ENCODE measurements at places on chromosomes 1 and 21.

DNA sequence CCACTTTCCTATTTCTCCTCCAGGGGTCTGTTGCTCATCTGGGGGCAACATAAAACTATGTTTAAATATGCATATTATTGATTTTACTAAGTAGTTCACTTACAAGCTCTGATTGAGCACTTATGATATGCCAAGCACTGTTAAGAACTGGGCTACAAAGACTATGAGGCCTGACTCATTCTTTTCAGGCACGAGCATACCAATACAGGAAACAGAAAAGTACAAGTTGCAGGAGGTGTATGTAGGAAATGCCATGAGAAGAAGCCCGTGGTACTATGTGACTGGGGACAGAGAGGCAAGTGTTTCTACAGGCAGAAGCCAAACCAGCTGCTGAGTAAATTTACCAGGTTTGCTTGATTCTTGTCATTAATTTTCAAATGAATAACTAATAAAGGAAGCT, 120.4 kb upstream of the PTGFR start:
- no peaks in the 10 kb centered on the region for H3K36me3 ChIP-seq
- no peak overlapping the region for H3K4me3 ChIP-seq
- no peak for DNase-seq
- peaks cover 5% of the 10 kb centered on the region for H3K27me3 ChIP-seq
- H3K27ac ChIP-seq: peak overlapping the region; percentile 12

DNA sequence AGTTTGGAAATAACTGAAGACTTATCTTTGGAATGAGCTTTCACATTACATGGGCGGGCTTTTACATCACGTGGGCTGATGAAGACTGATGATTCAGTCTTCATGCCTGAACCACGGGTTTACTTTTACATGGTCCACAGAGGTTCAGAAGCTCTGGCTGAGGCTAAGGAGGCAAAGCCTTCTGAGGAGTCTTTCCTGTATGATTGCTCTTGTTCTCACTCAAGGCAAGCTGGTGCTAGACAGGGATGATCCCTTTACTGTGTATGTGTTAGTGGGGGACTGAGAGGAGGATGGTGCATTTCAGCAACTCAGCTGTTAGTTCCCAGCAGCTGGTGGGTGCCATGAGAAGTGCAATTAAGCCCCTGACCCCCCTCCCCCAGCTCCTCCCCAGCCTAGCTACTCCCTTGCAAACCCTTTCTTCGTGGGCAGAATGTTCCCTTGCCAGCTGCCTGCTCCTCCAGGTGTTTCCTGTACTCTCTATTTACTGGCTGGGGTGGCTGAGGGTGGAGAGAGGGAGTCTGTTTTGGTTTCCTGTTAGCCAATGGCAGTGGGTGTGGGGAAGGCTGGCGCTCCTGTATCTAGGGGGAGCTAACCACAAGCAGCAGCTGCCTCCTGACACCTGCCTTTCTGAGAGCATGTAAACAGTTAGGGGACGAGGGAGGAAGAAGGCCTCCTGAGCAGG, 15.4 kb downstream of the BTG2 start:
- H3K4me3 ChIP-seq: no peak overlapping the region
- H3K27ac ChIP-seq: no peak overlapping the region
- no peaks in the 10 kb centered on the region for H3K36me3 ChIP-seq
- peaks cover 42% of the 10 kb centered on the region for H3K4me1 ChIP-seq
- DNase-seq: no peak

DNA sequence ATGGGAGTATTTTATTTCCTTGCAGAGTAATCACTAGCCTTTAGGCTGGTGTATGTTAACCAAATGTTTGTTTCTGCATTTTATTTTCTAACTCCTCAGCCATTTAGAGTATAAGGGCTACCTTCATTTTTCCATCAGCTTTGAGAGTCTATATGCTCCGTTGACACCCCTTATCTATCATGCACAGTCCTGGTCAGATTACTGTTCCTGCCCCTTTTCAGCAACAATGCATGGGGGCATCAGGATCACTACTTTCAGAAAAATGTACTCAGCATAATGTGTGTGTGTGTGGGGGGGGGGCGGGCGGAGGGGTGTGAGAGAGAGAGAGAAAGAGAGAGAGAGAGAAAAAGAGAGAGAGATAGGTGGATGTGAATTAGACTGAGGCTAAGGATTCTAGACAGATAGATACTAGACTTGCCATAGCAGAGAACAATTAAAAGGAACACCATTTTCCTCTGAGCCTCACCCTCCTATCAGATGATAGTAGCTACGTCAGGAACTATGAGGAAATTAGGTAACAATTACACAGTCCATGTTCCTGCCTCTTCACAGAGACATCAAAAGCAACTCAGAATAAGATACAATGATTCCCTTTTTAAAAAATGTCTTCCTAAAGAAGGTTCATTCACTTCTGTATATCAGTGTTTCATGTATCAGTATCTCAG, 40.8 kb downstream of the FCER1A start:
- DNase-seq: no peak
- H3K4me3 ChIP-seq: no peak overlapping the region
- H3K27me3 ChIP-seq: no peaks in the 10 kb centered on the region
- H3K36me3 ChIP-seq: no peaks in the 10 kb centered on the region

- DNase-seq: no peak
- H3K27me3 ChIP-seq: peaks cover 50% of the 10 kb centered on the region
- peaks cover 2% of the 10 kb centered on the region for H3K36me3 ChIP-seq
- no peak overlapping the region for H3K4me3 ChIP-seq
- no peaks in the 10 kb centered on the region for H3K4me1 ChIP-seq
- H3K27ac ChIP-seq: no peak overlapping the region
These were observed 35.7 kb downstream of the C1orf216 start for GRCh38 chr1:35683012-35683411.

DNA sequence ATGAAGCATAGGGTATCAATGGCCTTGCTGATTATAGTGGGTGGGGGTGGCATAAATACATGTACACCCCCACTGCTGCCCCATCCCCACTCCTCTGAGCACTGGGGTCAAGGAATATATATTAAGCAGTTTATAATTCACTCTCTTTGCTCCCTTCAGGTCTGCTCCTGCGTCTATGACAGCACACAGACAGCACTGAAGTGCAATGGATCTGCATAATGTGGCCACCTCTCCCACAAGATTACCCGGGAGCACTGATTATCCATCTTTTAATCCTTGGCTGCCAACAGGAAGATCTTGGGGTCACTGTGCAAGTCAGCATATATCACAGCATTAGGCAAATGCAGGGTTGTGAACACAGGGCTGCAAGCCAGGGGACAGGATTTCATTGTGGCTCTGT, 19.3 kb downstream of the RXRG start:
- no peak overlapping the region for H3K4me3 ChIP-seq
- no peak overlapping the region for H3K27ac ChIP-seq
- H3K4me1 ChIP-seq: no peaks in the 10 kb centered on the region
- H3K27me3 ChIP-seq: peaks cover 10% of the 10 kb centered on the region

DNA sequence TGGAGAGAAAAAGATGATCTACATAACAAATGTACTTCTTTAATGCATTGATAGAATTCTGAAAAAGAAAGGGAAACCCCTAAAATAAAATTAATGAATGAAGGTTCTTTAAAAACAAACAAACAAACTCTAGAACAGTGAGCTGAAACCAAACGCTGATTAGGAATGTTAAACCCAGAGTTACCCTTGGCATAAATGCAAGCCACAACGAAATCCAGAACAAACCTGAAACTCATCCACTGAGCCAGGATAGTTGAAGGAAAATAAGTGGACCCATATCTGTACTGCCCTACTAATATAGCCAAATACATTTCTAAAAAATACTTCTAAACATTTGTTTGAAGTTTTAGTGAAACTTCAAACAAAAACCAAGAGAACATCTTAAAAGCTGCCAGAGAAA, 505.3 kb downstream of the TTLL7 start:
- no peaks in the 10 kb centered on the region for H3K36me3 ChIP-seq
- no peak overlapping the region for H3K27ac ChIP-seq
- no peak for DNase-seq
